ENCODE measurements at places on chromosomes 16 and 17. TPM values are rescaled to one million over a fixed set of nuclear protein-coding genes. Genes with fewer than 3 reads are reported as not detected.

The HOXB9 gene
- 2.0 TPM for total RNA-seq

The CRISPLD2 gene
- total RNA-seq, result not detected

The CDH3 gene
- not detected for total RNA-seq

The STX1B gene
- total RNA-seq, result 0.79 TPM

The BCO1 gene
- not detected for total RNA-seq

The NTN3 gene
- total RNA-seq, result not detected

The DPEP3 gene
- total RNA-seq, result 0.18 TPM

GRCh38 chr17:32318071-32318470 is 23.9 kb downstream of the C17orf75 start:
- H3K36me3 ChIP-seq, result no peaks in the 10 kb centered on the region
- H3K27me3 ChIP-seq, result no peaks in the 10 kb centered on the region
- H3K4me3 ChIP-seq, result no peak overlapping the region
- no peaks in the 10 kb centered on the region for H3K4me1 ChIP-seq
- DNase-seq, result no peak

DNA sequence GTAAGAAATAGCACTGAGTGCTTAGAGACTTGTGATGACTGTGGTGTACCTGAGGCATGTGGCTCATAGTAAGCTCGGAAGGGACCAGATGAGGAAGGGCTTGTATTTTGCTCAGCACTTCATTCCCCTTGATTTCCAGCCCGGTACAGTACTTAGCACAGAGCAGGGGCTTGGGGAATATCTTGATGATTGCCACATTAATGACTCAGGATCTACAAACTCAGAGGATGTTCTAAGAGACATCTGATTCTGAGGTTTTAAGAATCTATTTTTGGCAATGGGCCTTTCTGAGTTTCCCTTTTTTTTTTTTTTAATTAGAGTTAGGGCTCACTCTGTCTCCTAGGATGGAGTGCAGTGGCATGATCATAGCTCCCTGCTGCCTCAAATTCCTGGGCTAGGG is 9.1 kb downstream of the ASPHD1 start:
- no peaks in the 10 kb centered on the region for H3K36me3 ChIP-seq
- no peak overlapping the region for H3K4me3 ChIP-seq
- H3K27ac ChIP-seq, result no peak overlapping the region
- no peak for DNase-seq
- no peaks in the 10 kb centered on the region for H3K4me1 ChIP-seq

GRCh38 chr16:58577141-58577540 is 52.5 kb downstream of the CNOT1 start:
- no peaks in the 10 kb centered on the region for H3K27me3 ChIP-seq
- DNase-seq, result no peak
- H3K4me3 ChIP-seq, result no peak overlapping the region
- no peaks in the 10 kb centered on the region for H3K4me1 ChIP-seq

DNA sequence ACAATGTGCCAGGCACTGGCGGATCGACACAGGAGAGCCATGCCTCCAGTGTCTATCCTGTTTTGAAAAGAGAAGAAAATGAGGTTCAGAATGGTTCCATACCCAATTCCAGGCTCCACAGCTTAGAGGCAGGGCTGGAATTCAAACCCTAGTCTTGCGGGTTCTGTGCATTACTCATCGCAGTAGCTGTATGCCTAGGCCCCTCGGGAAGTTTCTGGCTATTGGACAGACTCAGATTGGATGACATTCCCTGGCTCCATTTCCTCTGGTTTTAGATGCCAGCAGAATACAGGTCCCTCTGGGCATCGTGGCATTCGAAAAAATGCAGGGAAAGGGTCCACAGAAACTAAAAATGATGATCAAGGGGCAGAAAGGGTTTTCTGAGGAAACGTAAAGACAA is 184.7 kb downstream of the COPRS start:
- H3K4me1 ChIP-seq, result no peaks in the 10 kb centered on the region
- H3K27ac ChIP-seq, result no peak overlapping the region
- DNase-seq, result no peak
- H3K27me3 ChIP-seq, result peaks cover 4% of the 10 kb centered on the region

DNA sequence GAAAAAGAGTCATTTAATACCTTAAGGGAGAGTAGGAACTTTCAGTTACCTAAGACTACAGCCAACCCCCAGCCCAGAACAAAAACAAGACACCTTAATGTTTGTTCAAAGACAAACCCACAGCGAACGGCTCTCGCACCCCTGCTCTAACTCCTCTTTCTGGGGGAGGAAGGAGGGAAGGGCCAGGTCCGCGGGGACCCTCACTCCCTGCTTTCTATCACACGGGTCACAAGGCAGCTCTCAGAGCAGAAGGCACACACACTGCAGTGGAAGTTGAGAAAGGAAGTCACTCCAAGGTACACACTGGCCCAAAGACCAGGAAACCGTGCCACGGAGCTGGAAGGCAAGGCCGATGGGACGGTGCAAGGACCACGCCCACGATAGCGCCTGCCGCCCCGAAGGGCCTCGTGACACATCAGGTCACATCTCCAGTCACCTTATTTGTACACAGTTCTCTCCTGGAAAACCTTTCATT is 10.0 kb downstream of the LITAFD start:
- H3K4me1 ChIP-seq, result no peaks in the 10 kb centered on the region
- no peak overlapping the region for H3K4me3 ChIP-seq
- no peak overlapping the region for H3K27ac ChIP-seq

DNA sequence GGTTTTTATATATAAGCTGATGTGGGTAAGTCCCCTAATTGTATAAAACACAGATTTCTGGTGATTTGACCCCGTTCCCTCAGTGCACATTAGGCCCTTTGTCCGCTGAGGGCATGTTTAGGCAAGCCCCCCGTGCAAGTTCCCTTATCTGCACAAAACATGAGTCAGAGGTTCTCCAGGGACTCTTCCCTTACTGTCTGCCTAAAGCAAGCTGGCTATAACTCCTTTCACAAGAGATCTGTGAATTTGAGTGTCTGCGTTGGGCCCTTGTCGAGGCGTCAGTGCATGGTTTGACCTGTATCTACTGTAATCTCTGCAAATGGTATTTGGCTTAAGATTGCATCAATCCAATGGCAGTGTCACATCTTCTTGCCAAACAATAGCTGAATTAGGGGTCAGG is 712.8 kb downstream of the CDH8 start:
- no peak overlapping the region for H3K4me3 ChIP-seq
- no peak overlapping the region for H3K27ac ChIP-seq
- H3K27me3 ChIP-seq, result no peaks in the 10 kb centered on the region
- H3K4me1 ChIP-seq, result no peaks in the 10 kb centered on the region
- DNase-seq, result no peak
- no peaks in the 10 kb centered on the region for H3K36me3 ChIP-seq

DNA sequence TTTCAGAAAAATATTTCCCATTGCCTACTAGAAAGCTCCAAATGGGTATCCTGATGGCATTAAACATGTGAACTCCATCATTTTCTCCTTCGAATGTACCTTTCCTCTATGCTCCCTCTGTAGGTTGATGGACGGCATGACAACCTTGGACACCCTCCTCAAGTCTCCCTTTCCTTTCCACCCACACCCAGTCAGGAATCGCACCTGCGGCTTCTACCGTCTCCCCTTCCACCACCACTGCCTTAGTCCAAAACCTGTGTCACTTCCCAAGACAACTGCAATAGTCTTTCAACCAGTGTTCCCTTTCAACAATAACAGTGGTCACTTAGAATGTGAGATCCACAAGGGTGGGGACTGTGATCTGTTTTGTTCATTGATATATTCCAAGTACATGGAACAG is 233.1 kb upstream of the AXIN2 start:
- no peaks in the 10 kb centered on the region for H3K36me3 ChIP-seq
- H3K4me1 ChIP-seq, result no peaks in the 10 kb centered on the region
- no peak for DNase-seq
- no peak overlapping the region for H3K4me3 ChIP-seq

- no peaks in the 10 kb centered on the region for H3K27me3 ChIP-seq
- H3K27ac ChIP-seq, result no peak overlapping the region
- peaks cover 14% of the 10 kb centered on the region for H3K36me3 ChIP-seq
- no peaks in the 10 kb centered on the region for H3K4me1 ChIP-seq
- no peak for DNase-seq
Measured at GRCh38 chr17:18889658-18890057, 31.7 kb downstream of the PRPSAP2 start.

- peaks cover 32% of the 10 kb centered on the region for H3K4me1 ChIP-seq
- no peak overlapping the region for H3K27ac ChIP-seq
- DNase-seq, result no peak
- peaks cover 23% of the 10 kb centered on the region for H3K36me3 ChIP-seq
Measured at GRCh38 chr17:64001763-64002529, 3.8 kb downstream of the PRR29 start.

GRCh38 chr17:76151896-76152454 is 10.9 kb upstream of the FOXJ1 start:
- peak overlapping the region; percentile 15 for H3K4me3 ChIP-seq
- H3K36me3 ChIP-seq, result no peaks in the 10 kb centered on the region
- no peaks in the 10 kb centered on the region for H3K27me3 ChIP-seq
- DNase-seq, result no peak

- DNase-seq, result no peak
- no peaks in the 10 kb centered on the region for H3K36me3 ChIP-seq
- no peak overlapping the region for H3K27ac ChIP-seq
- H3K27me3 ChIP-seq, result no peaks in the 10 kb centered on the region
Measured at GRCh38 chr16:14418795-14419225, 211.2 kb downstream of the PARN start.

GRCh38 chr17:63120406-63120805 is 154.4 kb downstream of the TANC2 start:
- DNase-seq, result no peak
- no peak overlapping the region for H3K27ac ChIP-seq
- no peaks in the 10 kb centered on the region for H3K27me3 ChIP-seq
- no peaks in the 10 kb centered on the region for H3K36me3 ChIP-seq
- H3K4me1 ChIP-seq, result no peaks in the 10 kb centered on the region

DNA sequence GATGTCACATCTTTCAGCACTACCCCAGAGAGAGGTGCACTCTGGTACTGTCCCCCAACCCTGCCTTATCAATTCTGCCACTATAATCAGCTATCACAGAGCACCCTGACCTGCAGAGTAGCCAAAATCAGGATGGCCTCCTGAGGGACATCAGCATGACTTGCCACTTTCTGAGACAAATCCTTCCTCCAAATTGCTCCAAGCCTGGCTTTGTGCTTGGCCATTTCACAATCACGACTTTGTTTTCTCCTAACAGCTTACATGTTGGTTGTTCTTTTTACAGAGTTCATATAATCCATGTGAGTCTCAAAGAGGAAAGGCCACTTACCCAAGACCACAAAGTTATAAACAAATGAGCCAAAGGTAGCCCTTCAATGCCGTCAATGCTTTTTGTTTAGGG is 449.0 kb upstream of the CDH5 start:
- no peaks in the 10 kb centered on the region for H3K36me3 ChIP-seq
- no peaks in the 10 kb centered on the region for H3K27me3 ChIP-seq
- H3K4me3 ChIP-seq, result no peak overlapping the region
- no peak for DNase-seq

GRCh38 chr17:64328859-64329531 is 61.7 kb downstream of the PECAM1 start:
- DNase-seq, result no peak
- H3K36me3 ChIP-seq, result no peaks in the 10 kb centered on the region
- H3K27ac ChIP-seq, result no peak overlapping the region
- H3K4me3 ChIP-seq, result no peak overlapping the region
- peaks cover 5% of the 10 kb centered on the region for H3K4me1 ChIP-seq

- peaks cover 3% of the 10 kb centered on the region for H3K4me1 ChIP-seq
- H3K27me3 ChIP-seq, result no peaks in the 10 kb centered on the region
- no peak for DNase-seq
- no peak overlapping the region for H3K4me3 ChIP-seq
Measured at GRCh38 chr17:82922646-82923045, 82.8 kb upstream of the ZNF750 start.

- no peak for DNase-seq
- no peak overlapping the region for H3K27ac ChIP-seq
- H3K4me3 ChIP-seq, result no peak overlapping the region
- no peaks in the 10 kb centered on the region for H3K27me3 ChIP-seq
Measured at GRCh38 chr16:11047057-11047456, 102.7 kb downstream of the CLEC16A start.

GRCh38 chr16:88367560-88367959 is 15.2 kb upstream of the ZNF469 start:
- H3K4me3 ChIP-seq, result no peak overlapping the region
- H3K4me1 ChIP-seq, result no peaks in the 10 kb centered on the region
- no peaks in the 10 kb centered on the region for H3K36me3 ChIP-seq
- no peak overlapping the region for H3K27ac ChIP-seq
- DNase-seq, result no peak
- no peaks in the 10 kb centered on the region for H3K27me3 ChIP-seq

DNA sequence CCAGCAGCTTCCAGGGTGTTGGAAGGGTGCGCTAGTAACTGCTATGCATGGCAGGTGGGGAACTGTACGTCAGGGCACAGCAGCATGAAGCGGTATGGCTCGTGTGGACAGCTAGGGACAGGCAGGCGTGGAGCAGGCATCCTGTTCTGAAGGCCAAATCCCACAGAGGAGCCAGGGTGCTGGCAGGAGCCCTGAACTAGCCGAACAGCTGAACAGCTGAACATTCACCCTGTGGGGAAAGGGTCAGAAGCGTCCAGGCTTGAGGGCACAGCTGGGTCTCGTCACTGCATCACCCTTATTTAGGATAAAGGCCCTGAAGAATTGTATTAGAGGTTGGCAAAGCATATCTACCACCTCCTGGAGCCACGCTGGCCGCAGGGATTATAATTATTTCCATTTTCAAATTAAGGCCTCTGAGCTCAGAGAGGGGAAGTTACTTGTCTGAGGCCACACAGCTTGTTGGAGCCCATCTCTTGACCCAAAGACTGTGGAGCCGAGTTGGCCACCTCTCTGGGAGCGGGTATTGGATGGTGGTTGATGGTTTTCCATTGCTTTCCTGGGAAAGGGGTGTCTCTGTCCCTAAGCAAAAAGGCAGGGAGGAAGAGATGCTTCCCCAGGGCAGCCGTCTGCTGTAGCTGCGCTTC is 3.3 kb upstream of the STH start:
- H3K4me3 ChIP-seq, result no peak overlapping the region
- no peak overlapping the region for H3K27ac ChIP-seq
- no peaks in the 10 kb centered on the region for H3K27me3 ChIP-seq
- no peaks in the 10 kb centered on the region for H3K4me1 ChIP-seq
- DNase-seq, result no peak

DNA sequence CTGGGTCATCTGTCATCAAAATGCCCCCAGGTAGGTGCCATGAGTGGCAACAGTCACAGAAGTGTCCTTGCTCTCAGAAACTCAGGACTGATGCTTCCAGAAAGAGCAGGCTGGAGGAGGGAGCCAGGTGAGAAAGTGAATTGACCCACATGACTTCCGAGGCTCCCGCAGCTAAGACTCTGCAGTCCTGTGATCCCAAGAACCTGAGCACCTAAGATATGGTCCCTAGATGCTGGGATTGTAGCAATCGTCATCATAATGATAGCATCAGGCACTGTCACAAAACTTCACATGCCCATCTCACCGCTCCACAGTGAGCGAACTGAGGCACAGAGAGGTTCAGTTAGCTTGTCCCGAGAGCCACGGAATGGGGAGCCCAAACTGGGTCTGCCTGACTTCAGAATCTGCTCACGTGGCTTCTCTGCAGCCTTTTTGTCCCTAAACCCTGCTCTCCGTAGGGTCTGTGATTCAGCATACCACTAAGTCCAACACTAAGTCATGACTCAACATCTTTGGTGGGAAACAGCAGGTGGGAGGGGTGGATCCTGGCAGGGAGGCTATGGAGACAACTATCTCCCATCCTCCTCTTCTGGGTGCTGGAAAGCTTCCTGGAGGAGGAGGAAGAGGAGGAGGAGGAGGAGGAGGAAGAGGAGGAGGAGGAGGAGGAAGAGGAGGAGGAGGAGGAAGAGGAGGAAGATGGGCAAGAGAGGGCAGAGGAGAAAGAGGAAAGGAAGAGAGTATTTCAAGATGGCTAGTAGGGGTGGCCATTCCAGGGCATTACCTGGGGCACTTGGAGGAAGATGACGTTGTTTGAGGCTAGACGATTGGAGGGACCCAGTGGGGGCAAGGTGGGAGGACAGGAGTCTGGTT is 55.5 kb upstream of the DLX4 start:
- no peaks in the 10 kb centered on the region for H3K4me1 ChIP-seq
- no peak for DNase-seq
- peaks cover 33% of the 10 kb centered on the region for H3K27me3 ChIP-seq

Data from CD8-positive, alpha-beta memory T cell (primary cell).